ENCODE measurements at places on chromosomes 7 and 10. TPM values are rescaled to one million over a fixed set of nuclear protein-coding genes. Genes with fewer than 3 reads are reported as not detected.

The VWA2 gene
- total RNA-seq, result not detected

The UBN2 gene
- total RNA-seq, result 9.4 TPM

DNA sequence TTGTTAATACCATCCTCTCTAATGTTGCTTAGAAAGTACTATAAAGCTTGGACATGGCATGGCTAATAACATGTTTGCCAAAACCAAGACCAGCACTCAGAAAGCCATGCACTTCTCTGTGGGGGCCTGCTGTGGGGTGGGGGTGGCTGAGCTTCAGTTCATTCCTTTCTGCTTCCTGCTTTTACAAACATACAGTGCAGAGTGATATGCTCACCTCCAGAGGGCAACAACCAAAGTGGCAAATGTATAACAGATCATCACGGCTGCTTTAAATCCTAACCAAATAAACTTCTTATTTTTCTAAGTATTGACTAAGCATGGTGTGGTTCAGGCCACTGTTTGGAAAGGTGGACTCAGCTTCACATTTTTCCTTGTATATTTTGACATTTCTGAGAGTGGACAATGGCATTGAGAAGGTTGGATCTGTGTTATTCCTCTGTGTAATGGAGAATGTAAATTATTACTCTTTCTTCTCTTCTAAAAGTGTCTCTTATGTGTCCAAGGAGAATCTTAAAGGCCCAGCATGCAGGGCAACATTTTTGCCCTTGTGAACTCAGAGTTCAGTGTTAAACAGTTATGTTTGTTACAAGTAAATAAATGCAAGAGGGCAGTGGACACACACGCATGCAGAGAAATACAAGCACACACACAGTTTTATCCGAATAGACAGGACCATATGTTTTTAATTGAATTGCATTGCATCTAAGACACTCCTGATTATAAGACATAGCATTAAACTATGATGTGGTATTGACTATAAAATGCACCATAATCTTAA lies 186.1 kb downstream of the HERPUD2 start:
- DNase-seq, result no peak

- DNase-seq, result no peak
These were observed 15.4 kb downstream of the TECTB start for GRCh38 chr10:112298581-112298980.

DNA sequence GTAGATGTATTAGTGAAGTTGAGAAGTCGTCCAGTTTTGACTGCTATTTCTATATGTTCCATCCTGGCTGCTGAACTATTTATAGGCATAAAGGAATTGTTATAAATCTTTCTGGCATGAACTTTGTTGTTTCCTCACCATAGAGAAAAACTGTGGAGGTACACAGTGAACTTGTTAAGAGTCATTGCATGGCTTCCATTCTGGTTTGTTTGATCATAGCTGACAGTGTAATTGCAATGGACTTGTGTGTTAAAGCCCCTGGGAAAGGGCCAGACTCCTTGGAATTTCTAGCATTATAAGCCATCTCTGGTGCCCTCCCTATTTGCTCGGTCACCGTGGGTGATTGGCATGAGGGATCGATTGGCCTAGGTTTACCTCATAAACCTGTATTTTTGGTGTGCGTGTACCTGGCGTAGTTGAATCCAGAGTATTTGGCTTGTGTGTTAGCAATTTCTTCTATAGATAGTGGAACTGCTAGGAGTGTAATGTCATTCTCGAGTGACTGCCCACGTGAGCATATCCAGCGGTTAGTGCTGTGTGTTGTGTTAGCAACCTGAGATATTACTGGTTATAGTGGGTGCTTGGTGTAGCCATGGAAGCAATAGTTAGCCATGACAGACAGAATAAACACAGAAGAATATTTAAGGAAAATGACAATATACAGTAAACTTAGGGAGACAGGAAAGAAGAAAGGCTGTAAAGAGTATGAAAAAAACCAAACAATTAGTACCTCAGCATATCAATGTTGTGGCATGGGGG lies 5.9 kb upstream of the SYPL1 start:
- no peak for DNase-seq

GRCh38 chr7:138625084-138625848 lies 75.9 kb downstream of the SVOPL start:
- DNase-seq, result no peak

Data from activated naive CD8-positive, alpha-beta T cell treated with anti-CD3 and anti-CD28 coated beads for 36 hours (primary cell).